ENCODE measurements at places on chromosomes 2 and 18.

DNA sequence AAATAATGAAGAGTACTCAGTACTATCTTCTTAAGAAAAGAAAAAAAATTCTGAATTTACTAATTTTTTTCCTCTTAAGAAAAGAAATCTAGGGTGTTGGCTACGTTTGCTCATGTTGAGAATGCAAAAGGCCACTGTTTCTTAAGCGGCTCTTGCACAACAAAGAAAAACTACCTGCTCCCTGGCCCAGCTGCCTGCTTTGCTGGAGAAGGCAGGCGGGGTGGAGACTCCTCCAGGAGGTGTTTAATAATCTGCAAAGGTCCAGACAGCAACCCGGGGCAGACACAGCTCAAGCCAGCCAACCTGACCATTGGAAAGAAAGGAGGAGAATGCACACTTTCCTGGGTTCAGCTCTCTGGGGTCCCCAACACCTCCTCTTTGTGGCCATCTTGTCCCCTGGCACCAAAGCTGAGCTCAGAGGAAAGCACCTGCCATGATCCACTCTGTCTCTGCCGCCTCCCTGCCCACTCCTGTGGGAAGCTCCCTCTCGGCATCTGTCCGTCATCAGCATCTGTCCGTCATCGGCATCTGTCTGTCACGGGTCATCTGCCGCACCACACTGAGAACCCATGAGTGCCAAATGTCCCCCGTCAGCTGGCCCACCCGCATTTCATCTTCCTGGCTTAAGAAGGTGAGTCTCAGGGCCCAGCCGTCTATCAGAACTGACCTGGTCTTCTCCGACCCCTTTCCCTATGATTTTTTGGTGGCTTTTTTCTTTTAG lies 11.9 kb downstream of the ZNF516 start:
- no peak for DNase-seq

DNA sequence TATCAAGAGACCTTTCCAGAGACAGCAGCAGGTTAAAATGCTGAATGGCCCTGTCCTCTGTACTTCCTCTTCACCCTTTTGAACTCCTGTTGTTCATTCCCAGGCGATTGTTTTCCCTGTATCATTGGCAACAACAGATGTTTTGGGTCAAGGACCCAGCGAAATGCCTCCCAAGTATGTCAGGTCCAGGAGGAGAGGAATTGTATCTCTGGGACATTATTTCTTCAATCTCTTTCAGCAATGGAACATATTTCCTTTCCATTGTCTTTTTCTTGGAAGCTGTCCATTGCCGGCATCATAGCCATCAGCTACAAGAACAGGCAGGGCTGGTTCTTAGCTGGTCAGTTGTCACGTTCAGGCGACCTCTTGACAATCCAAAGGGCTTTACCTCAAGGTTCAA lies 76.2 kb downstream of the NRP2 start:
- no peak for DNase-seq

- DNase-seq = no peak
These were observed 158.8 kb downstream of the RIF1 start for GRCh38 chr2:151568501-151568900.

- DNase-seq = no peak
These were observed 301.0 kb downstream of the GALR1 start for GRCh38 chr18:77550625-77551024.

DNA sequence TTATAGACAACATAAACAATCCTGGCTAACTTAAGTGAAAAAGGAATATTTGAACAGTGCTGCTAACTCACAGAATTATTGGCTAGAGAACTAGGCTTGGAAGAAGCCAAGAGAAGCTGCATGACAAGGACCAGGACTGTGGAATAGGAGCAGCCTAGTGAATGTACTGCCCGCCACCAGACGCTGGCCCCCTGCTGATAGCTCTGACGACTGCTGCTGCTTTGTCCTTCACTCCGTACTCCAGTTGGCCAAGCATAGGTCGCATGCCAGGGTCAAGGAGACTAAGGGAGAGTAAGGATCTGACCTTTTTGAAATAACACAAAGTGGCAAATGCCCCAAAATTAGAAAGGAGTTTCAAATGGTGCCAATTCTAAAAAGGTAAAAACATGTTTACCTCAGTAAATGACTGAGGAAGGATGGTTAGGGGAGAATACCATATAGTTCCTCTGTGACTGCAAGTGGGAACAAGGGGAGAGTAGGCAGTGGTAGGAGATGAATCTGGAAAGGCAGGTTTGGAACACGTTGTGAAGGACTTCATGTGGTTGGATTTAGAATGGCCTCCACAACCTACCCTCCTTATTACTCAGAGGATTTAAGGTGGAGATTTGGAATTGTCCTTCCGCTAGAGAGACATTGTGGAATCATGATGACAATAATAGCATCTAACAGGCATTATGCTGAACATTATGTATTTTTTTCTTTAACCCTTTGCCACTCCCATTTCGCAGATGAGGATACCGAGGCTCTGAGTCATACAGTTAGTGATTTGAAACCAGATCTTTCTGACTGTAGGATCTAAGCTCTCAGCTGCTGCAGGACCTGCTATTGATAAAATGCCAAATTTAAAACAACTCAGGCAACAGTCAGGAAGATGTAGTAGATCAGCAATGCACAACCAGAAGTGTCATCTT lies 19.5 kb downstream of the STRADB start:
- no peak for DNase-seq

DNA sequence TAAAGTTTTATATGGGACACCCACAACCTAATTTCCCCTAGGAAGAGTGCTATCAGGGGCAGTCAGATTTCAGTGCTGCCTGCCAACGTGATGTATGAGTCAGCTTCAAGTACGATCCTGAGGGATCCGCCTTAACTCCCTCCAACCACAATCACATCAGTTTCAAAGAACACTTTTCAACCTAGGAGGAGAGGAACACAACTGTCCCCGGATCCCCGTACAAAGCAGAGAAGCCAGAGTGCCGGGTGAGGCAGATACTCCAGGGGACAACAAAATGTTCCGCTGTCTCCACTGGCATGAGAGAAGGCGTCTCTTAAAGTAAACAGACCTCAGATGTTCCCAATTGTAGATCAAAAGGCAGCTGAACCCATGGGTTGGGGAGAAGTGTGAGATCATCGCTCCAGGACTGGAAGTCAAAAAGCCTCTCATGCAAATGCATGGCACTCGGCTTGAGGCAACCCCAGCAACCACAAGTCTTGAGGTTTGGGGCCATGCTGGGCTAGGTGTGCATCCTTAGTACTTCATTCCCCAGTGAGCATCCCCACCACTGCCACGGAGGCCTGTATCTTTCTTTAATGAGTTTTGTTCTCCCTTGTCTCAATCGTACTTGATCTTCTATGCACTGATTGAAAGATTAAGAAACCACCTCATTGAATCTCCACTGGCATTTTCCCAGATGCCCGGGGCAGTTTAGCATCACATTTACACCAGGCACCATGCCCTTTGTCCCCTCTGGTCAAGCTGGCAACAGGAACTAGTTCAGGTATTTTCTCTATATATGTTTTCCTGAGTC lies 91.0 kb upstream of the CCBE1 start:
- no peak for DNase-seq

DNA sequence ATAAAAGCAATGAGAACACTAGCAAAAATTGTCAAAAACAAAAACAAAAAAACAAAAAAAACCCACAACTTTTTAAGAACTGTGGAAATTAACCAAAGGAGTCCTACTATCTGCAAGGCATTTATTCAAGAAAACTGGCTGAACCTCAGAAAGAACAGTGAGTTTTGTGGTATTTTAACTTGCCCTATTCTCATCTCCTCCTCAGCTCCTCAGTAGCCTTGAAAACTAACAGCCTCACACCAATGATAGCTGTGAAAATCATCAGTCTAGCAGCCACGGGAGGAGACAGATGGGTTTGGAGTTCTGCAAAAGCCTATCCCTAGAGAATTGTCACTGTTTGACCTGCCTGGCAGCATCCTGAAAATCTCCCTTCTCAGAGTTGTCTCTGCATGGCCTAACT lies 20.1 kb upstream of the DNER start:
- no peak for DNase-seq

Measured in coronary artery (tissue), 2 donors.